ENCODE measurements at places on chromosomes 6 and 20. TPM values are rescaled to one million over a fixed set of nuclear protein-coding genes. Genes with fewer than 3 reads are reported as not detected.

SFTA2 gene
- not detected for polyA plus RNA-seq

SPO11 gene
- polyA plus RNA-seq, result not detected

PLN gene
- polyA plus RNA-seq, result 0.10 TPM

AGPAT1 gene
- polyA plus RNA-seq, result 117 TPM

C20orf144 gene
- 0.13 TPM for polyA plus RNA-seq

DNA sequence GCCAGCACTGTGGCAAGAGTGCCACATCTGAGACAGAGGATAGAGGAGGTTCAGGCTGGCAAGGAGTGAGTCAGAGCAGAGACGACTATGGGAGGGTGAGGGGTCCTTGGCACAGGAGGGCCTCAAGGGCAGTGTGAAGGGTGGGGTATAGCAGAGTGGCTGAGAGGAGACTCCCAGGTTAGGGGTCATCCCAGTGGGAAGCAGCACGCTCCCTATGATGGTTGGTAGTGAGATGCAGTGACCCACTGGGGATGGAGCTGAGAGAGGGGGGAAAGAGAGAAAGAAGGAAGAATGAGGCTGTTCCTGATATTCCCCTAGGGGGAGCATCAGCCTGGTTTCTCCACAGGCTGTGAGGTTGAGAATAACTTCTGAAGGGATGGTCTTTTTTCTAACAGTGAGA is 97.3 kb downstream of the INSM1 start:
- no peak for DNase-seq

- no peak for DNase-seq
These were observed 18.5 kb downstream of the GRM1 start for GRCh38 chr6:146047371-146047770.

All from BJ (cell line).